ENCODE measurements at places on chromosomes 16 and 17. TPM values are rescaled to one million over a fixed set of nuclear protein-coding genes. Genes with fewer than 3 reads are reported as not detected.

DNA sequence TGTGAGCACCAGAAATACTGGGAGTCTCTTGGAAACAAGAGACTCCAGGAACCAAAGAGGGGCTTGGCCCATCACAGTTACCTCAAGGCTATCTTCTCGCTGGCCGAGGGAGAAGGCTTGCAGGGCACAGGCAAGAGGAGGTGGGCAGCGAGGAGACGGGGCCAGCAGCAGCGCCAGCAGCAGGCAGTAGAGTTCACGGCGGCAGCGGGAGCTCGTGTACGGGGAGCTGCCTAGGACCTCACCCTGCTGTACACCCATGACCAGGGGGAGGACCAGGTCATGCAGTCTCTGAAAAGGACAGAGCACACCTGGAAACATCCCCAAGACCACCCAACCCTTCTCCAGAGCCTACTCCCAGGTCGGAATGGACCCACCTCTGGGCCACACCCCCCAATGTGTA is 30.8 kb downstream of the PELP1 start:
- H3K4me3 ChIP-seq = no peak overlapping the region
- peaks cover 2% of the 10 kb centered on the region for H3K4me1 ChIP-seq
- H3K27me3 ChIP-seq = no peaks in the 10 kb centered on the region

The CSH1 gene
- not detected for total RNA-seq

The HSD11B2 gene
- total RNA-seq = 2.2 TPM

The KRTAP1-1 gene
- total RNA-seq = not detected

The KRT32 gene
- total RNA-seq = not detected

DNA sequence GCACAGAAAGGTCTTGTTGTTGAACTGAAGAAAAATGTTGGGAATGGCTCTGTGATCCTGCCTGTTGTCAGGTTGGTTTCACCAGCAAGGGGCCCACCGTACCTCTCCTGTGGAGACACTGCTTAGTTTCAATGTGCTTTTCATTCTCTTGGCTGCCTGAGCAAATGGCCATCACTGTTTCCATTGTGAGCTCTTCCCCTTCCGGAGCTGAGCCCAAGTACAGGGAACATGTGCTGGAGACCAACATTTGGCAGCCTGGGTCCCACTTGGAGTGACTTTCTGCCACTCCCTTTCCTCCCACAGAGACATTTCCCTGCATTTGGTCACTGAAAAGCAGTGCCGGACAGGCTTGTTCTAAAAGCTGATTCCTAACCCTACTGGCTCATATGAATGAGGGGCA is 23.1 kb downstream of the GABARAPL2 start:
- peaks cover 7% of the 10 kb centered on the region for H3K36me3 ChIP-seq
- no peaks in the 10 kb centered on the region for H3K27me3 ChIP-seq
- H3K4me1 ChIP-seq = peaks cover 7% of the 10 kb centered on the region
- no peak overlapping the region for H3K4me3 ChIP-seq
- DNase-seq = no peak

The CCL8 gene
- total RNA-seq = not detected

The C16orf96 gene
- total RNA-seq = 0.18 TPM

DNA sequence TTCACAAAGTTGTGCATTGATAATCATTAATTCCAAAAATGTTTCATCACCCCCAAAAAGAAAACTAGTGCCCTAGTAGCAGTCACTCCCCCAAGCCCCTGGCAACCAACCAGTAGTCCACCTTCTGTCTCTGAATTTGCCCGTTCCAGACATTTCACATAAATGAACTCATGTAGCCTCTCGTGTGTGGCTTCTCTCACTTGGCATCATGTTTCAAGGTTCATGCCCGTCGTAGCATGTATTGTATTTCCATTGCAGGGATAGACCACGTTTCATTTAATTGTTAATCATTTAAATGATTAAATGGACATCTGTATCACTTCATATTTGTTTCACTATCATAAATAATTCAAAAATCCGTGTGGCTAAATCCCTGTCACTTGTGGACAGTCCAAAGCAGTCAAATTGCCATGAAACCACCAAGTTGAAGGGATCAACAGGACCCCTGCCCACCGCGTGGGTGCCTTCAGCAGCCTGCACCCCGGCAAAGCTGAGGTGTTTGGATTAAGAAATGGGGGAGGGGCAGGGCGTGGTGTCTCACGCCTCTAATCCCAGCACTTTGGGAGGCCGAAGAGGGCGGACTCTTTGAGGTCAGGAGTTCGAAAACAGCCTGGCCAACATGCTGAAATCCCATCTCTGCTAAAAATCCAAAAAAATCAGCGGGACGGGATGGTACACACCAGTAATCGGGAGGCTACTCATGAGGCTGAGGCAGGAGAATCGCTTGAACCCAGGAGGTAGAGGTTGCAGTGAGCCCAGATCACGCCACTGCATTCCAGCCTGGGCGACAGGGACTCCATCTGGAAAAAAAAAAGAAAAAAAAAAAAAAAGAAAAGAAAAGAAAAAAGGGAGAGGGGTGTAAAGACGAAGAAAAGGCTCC is 8.7 kb upstream of the FLYWCH2 start:
- no peak overlapping the region for H3K4me3 ChIP-seq
- H3K27me3 ChIP-seq = peaks cover 1% of the 10 kb centered on the region
- H3K36me3 ChIP-seq = no peaks in the 10 kb centered on the region
- H3K4me1 ChIP-seq = peaks cover under 1% of the 10 kb centered on the region
- DNase-seq = no peak
- H3K27ac ChIP-seq = no peak overlapping the region

GRCh38 chr16:1079341-1079740 is 6.8 kb downstream of the SSTR5 start:
- H3K4me1 ChIP-seq = no peaks in the 10 kb centered on the region
- no peak overlapping the region for H3K27ac ChIP-seq
- DNase-seq = no peak
- H3K27me3 ChIP-seq = peaks cover 12% of the 10 kb centered on the region
- no peaks in the 10 kb centered on the region for H3K36me3 ChIP-seq

GRCh38 chr17:52276381-52277008 is 118.0 kb upstream of the CA10 start:
- no peaks in the 10 kb centered on the region for H3K4me1 ChIP-seq
- no peak overlapping the region for H3K4me3 ChIP-seq
- no peak overlapping the region for H3K27ac ChIP-seq
- no peaks in the 10 kb centered on the region for H3K27me3 ChIP-seq
- H3K36me3 ChIP-seq = no peaks in the 10 kb centered on the region

DNA sequence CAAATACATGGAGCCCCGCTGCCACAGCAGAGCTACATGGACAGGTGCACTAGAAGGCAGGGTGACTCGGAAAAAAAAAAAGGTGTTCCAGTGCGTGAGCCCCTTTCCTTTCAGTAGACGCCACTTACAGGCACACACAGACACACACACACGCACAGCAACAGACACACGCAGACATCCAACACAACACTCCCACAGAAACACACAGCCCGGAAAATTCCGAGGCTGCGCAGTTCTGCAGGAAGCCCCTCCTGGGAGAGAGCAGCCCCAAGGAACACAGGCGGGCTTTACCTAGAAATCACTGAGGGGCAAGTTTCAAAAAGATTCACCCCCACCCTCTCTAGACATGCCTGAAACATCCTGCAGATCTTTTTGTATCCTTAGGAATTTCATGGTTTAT is 136.0 kb upstream of the WSB1 start:
- no peaks in the 10 kb centered on the region for H3K36me3 ChIP-seq
- H3K4me3 ChIP-seq = no peak overlapping the region
- H3K4me1 ChIP-seq = no peaks in the 10 kb centered on the region
- no peaks in the 10 kb centered on the region for H3K27me3 ChIP-seq

All from activated CD4-positive, alpha-beta T cell treated with anti-CD3 and anti-CD28 coated beads for 36 hours (primary cell).